Activated CD4-positive, CD25-positive, alpha-beta regulatory T cell (primary cell): ENCODE measurements at places on chromosomes 5 and 9.

- no peak for DNase-seq
Measured at GRCh38 chr9:131950487-131950886, 129.2 kb downstream of the MED27 start.

DNA sequence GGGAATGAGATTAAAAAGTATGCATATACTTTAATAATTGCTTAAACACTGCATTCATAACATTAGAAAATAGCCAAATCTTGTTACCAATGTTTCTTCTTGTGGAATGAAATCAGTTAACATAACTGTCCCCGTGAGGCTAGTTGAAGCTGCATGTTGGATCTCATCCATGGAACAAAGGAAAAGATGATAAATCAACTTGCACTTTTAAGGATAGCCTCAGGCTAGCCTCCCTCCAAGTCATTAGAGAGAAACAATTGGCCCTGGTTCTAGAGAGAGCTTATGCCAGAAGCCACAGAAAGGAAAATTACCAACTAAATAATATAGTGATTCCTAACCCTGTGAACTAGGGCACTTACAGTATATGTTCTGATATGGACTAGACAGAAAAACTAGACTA lies 66.9 kb downstream of the GRIN3A start:
- DNase-seq = no peak

GRCh38 chr5:122638581-122638980 lies 136.3 kb upstream of the SNX2 start:
- no peak for DNase-seq

DNA sequence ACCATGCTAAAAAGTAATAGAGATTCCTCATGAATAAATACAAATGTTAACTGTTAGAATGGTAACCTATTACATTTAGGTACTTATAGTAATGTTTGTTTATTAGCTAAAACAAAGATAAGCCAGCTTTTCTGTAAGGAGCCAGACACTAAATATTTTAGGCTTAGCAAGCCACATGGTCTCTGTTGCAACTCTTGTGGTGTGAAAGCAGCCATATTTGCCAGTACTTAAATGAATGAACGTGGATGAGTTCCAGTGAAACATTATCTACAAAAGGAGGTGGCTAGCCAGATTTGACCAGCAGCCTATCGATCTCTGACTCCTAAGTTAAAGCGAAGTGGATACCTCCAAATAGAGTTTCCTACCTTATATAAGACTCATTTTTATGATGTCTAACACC lies 331.6 kb downstream of the CDH12 start:
- DNase-seq = no peak

DNA sequence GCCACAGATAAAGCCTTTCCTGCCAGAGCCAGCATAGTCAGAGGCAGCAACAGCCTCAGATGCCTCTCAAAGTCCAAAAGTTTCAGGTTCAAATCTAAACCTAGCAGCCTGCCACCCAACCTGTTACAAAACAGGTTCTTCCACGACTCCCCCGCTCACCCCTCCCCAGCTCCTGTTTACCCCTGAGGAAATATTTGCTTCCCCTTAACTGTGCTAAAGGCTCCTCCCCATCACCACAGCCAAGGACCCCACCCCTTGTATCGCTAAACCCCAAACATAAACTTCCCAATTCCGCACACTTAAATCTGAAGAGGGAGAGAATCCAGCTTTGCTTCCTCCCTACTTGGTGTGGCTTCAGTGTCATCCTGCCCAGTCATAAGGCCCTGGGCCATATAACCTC lies 15.4 kb upstream of the VDAC1 start:
- DNase-seq = no peak

DNA sequence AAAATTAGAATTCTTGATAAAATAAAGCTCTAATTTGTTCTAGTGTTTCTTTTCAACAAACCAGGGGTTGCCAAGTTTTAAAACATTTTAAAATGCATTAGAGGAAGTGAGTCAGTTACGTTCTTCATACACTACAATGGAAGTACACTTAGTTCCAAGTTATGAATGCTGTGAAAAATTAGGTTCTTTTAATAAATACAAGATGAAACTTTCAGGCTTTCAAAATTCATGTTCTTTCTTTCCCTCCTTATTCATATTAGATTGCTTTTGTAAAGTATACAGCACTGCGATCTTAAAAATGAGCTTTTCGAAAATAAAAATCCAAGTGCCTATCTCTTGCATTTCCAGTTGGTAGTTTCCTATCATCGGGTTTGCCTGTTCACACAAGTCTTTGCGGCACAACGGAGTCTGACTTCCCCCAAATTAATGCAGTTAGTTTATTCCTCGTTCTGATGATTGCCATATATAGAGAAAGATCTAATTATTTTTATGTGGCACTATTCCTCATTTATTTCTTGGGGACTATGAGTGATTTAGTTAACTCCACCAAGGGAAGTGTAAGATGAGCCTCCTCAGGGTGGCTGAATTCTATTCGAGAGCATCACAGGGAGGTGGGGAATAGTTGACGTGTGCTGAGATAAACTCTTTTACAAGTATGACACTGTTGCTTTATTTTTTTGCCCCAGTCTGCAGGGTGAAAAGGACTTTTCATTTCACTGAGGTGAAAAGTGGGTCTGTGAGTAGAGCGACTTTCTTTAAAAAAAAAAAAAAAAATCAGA lies 238.2 kb downstream of the CD180 start:
- no peak for DNase-seq

GRCh38 chr5:1702318-1702717 lies 97.3 kb downstream of the MRPL36 start:
- DNase-seq = no peak

DNA sequence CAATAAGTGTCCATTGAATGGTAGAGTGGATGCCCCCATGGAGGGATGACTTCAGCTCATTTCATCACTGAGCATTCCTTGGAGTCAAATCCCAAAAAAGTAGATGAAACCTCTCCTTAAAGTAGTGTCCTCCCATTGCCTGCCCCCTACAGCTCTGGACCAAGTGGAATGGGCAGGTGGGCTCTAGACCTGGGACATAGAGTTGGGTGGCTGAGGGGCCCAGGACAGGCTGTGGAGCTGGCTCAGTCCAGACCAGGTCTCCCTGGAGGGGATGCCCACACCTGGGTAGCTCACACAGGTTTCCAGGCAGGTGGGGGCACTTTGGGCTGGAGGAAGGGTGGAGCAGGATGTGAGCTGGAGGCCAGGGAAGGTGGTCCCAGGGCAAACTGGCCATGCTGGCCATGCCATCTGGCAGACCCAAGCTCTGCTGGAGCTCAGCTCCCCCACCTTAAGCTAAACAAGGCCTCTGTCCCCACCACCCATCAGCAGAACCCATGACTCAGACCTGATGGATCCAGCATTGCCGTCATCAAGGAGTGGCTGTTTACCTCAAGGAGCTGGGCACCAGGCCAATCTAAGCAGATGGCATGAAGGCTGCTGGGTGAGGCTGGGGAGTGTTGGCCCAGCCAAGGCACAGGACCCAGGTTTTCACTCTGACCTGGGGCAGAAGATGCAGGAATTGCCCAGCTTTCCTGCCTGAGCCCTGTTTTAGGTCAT lies 6.2 kb upstream of the SPINK4 start:
- no peak for DNase-seq

DNA sequence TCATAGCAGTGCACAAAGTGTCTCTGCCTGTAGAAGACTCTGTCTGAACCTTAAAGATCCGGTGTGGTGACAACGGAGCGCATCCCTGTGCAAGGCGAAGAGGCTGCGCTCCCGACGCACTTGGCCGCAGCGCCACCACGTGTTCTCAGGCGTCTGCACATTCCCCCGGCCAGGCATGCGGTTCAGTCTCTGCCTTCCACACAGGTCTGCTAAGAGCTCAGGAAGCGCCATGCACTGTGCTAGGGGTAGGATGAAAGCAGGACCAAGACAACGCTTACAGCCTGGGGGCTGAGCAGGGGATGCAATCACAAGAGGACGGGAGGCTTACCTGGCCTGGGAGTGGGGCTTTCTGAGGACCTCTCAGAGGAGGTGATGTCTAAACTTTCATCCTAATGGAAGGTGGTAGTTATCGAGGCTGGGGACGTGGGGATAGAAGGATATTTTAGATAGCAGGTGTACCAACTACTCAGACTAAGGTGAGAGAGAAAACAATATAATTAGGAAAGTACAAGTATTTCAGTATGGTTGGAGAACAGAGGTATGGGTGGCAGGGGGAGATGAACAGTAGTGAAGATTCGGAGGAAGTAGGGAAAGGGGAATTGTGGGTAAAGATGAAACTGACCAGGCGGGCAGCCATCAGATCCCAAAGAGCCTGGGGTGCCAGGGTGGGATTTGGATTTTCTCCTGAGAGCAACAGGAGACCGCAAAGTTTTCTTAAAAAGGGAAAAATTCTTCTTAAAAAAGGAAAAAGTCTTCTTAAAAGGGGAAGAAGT lies 13.3 kb downstream of the CAPSL start:
- DNase-seq = peak; percentile 65

DNA sequence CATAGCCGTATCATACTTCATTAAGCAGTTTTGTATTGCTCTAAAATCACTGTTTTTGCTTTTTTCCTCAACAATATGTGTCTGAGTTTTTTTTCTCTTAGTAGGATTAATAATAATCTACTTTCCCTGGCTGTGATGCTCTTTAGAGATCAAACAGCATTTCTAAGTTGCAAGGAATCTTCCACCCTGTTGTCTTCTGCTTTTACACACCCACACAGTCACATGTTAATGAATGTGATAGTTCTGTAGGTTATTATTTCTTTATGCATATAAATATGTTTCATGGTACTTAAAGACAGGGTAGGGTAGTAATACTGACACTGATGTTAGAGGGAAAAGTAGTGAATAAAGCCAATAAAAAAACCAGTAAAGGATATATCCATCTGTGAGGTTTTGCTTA lies 29.3 kb downstream of the SLC44A1 start:
- DNase-seq = no peak

GRCh38 chr9:35996358-35996970 lies 38.5 kb upstream of the OR2S2 start:
- no peak for DNase-seq

GRCh38 chr5:159414021-159414420 lies 83.7 kb upstream of the IL12B start:
- no peak for DNase-seq

DNA sequence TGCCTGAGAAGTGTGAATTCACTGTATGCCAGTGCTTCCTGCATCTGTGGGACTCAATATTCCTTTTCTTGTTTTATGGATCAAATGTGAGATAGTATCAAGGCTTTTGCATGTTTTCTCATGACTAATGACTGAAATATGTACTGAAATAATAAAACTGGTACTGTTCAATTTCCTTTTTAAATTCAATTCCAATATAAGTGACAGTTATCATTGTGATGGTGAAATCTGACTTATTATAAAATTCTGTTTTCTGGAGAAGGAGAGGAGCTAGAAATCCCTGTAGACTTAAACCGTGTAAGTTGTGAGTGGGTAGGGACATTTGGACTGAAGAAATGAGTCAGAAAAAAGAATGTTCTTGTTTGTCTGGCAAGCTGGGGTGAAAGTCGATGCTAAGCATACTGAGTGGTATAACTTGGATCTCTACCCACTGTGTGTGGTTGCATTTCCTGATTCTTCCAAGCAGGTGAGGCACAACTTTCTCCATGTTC lies 245.2 kb downstream of the EFNA5 start:
- DNase-seq = no peak

- no peak for DNase-seq
Measured at GRCh38 chr5:172035049-172035448, 28.6 kb upstream of the FBXW11 start.

DNA sequence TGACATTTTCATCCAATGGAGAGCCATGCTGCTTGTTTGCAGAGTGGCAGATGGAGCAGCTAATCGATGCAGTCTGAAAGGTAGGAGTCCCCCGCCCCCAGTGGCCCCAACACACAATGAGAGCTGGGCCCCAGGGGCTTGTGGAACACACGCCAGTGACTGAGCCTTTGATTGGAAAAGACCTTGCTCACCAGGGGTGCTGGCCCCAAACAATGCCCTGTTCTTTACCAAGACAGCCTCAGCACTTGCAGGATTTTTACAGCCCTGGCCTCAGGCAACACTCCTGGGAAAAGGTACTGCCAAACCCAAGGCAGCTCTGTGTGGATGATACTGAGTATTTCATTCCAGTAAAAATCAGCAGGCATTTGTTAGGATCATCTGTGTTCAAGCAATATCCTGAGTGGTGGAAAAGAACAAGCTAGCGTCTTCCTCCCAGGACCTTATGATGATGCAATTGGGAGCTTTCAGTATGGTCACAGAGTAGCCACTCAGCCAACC lies 276.8 kb upstream of the CLINT1 start:
- DNase-seq = no peak

DNA sequence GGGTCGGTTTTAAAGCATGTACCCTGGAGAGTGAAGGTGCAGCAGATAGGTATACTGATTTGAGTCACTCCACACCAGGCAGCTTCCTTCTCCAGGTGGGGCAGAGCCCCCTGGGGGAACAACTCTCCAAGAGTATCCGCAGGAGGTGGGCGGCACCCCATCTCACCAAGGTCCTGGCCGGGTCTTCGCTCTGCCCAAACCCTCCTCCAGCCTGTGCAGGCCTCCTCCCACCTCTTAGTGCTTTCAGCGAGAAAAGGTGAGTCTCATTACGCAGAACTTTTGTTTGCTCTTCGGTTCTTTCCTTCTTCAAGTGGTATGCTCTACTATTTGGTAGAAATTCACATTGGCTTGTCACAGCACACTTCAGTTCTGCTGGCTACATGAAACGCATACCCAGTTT lies 13.7 kb downstream of the SPACA9 start:
- no peak for DNase-seq

DNA sequence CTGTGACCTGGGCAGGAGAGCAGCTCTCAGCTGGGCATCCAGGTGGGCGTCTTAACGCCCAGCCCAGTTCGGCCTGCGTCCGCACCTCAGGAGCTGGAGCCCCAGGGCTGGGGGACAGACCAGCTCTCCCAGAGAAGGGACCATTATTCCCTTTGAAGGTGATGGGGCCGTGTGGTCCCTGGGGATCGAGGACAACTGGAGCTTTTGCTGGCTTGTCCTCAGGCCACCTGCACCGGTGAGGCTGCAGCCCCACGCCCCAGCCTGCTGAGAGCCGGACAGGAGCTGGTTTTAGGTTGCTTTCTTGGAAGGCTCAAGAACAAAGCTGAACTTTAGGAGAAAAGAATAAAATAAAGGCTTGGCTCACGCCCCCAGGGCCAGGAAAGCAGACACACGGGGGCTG lies 40.9 kb downstream of the NACC2 start:
- no peak for DNase-seq

DNA sequence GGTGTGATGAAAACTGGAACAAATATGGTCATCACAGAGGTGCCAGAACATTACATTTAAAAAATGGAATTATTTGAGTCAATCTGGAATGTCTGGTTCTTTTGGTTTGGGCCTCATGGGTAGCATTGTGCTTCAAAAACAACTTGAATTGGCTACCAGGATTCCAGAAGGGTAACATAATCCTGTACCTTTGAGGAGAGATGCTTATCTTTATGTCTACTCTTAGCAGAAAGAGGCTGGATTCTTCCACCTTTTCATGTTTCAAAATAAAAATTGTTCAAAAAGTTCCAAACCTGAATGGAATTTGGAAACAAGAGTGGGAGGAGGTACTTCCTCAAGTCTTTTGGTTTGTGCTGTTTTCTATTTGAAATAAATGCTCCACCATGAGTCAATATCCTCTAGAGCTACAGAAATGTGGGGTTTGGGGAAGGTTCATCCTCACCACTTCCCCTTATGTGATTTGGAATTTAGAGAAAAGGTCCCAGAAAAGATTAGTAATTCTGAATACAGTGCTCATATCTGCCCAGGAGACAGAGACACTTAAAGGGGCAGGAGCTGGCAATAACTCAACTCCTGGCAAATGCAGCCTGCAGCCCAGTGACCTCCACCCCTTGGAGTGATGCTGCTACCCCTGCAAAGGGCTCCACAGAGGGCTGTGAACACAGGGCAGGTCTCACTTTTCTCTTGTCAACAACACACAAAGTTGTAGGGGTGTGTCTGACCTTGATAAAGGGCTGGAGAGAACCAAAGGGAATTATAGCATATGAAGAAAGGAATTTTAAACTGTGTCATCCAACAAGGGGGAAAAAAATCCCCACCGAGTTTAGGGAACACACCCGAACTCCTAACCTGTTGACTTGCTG lies 272.8 kb downstream of the CWC27 start:
- DNase-seq = no peak
